Body of pancreas (tissue), 4 donors: ENCODE measurements at places on chromosomes 1 and 21.
A peak's percentile ranks its signal among the peaks of the same experiment; 100 is the strongest.

GRCh38 chr1:63721531-63722189 is 52.2 kb upstream of the ROR1 start:
- H3K4me1 ChIP-seq: peaks cover 21% of the 10 kb centered on the region
- H3K27ac ChIP-seq: no peak overlapping the region
- H3K36me3 ChIP-seq: no peaks in the 10 kb centered on the region

- no peaks in the 10 kb centered on the region for H3K4me1 ChIP-seq
- no peak overlapping the region for H3K27ac ChIP-seq
- H3K36me3 ChIP-seq: no peaks in the 10 kb centered on the region
- DNase-seq: no peak
- no peaks in the 10 kb centered on the region for H3K27me3 ChIP-seq
These were observed 221.2 kb downstream of the FMN2 start for GRCh38 chr1:240312872-240313271.

GRCh38 chr1:29896300-29896699 is 660.0 kb downstream of the PTPRU start:
- H3K4me3 ChIP-seq: no peak overlapping the region
- no peaks in the 10 kb centered on the region for H3K4me1 ChIP-seq
- H3K27ac ChIP-seq: no peak overlapping the region
- DNase-seq: no peak
- H3K36me3 ChIP-seq: no peaks in the 10 kb centered on the region

GRCh38 chr21:38679534-38679933 is 126.2 kb upstream of the ETS2 start:
- H3K27ac ChIP-seq: no peak overlapping the region
- no peaks in the 10 kb centered on the region for H3K4me1 ChIP-seq
- no peaks in the 10 kb centered on the region for H3K36me3 ChIP-seq
- no peak overlapping the region for H3K4me3 ChIP-seq

- H3K27me3 ChIP-seq: no peaks in the 10 kb centered on the region
- no peak overlapping the region for H3K27ac ChIP-seq
- DNase-seq: no peak
- H3K36me3 ChIP-seq: no peaks in the 10 kb centered on the region
- peaks cover 19% of the 10 kb centered on the region for H3K4me1 ChIP-seq
- H3K4me3 ChIP-seq: no peak overlapping the region
These were observed 27.7 kb downstream of the RAB7B start for GRCh38 chr1:205975387-205975998.

DNA sequence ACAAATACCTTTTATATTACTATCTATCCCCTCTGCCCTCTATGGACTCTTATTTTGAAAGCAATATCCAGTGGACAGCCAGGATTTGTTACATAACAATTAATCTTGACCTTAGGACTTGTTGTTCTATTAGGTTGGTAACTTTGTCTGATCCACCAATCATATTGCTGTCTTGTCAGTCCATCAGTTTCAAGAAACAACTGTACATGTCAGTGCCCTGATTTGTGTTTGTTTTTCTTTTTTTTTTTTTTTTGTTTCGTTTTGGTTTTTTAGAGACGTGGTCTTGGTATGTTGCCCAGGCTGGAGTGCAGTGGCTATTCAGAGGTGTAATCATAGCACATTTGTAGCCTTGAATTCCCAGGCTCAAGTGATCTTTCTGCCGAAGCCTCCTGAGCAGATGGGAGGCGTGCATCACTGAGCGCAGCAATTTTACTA is 1.5 kb upstream of the SCP2 start:
- H3K27ac ChIP-seq: peak overlapping the region; percentile 71
- H3K36me3 ChIP-seq: no peaks in the 10 kb centered on the region
- H3K4me1 ChIP-seq: peaks cover 51% of the 10 kb centered on the region
- H3K4me3 ChIP-seq: no peak overlapping the region
- H3K27me3 ChIP-seq: no peaks in the 10 kb centered on the region

GRCh38 chr1:217418269-217419193 is 212.4 kb downstream of the GPATCH2 start:
- no peaks in the 10 kb centered on the region for H3K36me3 ChIP-seq
- H3K4me1 ChIP-seq: no peaks in the 10 kb centered on the region
- H3K27me3 ChIP-seq: no peaks in the 10 kb centered on the region

GRCh38 chr1:154711416-154711815 is 103.4 kb upstream of the ADAR start:
- H3K4me3 ChIP-seq: no peak overlapping the region
- H3K27me3 ChIP-seq: no peaks in the 10 kb centered on the region
- no peak overlapping the region for H3K27ac ChIP-seq
- DNase-seq: no peak

DNA sequence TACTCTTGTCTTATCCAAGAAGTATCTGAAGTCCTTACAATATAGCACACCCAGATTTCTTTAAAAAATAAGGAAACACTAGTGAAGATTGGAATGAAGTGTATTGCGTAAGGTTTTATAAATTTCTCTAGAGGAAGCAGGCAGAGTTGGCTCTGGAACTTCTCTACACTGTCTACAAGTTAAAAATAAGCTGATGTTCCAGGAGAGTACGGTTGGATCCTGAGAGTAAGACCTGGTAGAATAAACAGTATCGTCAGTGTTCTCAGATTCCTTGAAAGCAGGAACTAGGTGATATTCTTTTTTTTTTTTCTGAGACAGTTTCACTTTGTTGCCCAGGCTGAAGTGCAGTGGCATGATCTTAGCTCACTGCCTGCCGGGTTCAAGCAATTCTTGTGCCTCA is 107.9 kb downstream of the USP25 start:
- H3K4me1 ChIP-seq: no peaks in the 10 kb centered on the region
- no peaks in the 10 kb centered on the region for H3K27me3 ChIP-seq
- H3K27ac ChIP-seq: no peak overlapping the region
- DNase-seq: no peak
- no peak overlapping the region for H3K4me3 ChIP-seq

- no peak for DNase-seq
- no peak overlapping the region for H3K27ac ChIP-seq
These were observed 36.5 kb downstream of the GIPC2 start for GRCh38 chr1:78081980-78082860.

DNA sequence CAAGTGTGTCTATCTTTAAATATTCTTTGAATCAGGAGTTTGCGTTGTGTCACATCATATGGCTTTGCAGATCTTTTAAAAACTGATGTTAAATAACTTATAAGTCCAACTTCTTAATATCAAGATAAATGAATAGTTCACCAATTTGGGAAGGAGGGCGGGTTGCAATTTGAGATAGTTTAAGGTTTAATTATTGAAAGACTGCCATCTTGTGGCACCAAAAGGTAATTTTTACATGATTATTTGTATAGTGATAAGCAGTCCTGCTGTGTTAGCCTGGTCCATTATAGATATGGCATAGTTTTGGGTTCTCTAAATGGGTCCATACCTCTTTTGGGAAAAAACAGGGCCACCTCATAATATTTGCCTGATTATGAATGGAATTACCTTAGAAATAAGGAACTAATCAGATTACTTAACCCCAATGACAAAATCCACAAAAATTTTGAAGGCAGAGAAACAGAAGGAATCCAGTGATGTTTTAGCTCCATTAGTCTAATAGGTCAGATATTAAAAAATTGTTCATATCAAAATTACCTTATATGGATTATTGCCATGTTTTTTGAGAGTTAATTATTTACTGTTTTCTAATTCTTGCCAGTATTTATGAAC is 64.3 kb downstream of the PRKAA2 start:
- H3K27ac ChIP-seq: no peak overlapping the region
- H3K4me1 ChIP-seq: no peaks in the 10 kb centered on the region
- no peaks in the 10 kb centered on the region for H3K36me3 ChIP-seq
- DNase-seq: no peak
- H3K4me3 ChIP-seq: no peak overlapping the region
- no peaks in the 10 kb centered on the region for H3K27me3 ChIP-seq

DNA sequence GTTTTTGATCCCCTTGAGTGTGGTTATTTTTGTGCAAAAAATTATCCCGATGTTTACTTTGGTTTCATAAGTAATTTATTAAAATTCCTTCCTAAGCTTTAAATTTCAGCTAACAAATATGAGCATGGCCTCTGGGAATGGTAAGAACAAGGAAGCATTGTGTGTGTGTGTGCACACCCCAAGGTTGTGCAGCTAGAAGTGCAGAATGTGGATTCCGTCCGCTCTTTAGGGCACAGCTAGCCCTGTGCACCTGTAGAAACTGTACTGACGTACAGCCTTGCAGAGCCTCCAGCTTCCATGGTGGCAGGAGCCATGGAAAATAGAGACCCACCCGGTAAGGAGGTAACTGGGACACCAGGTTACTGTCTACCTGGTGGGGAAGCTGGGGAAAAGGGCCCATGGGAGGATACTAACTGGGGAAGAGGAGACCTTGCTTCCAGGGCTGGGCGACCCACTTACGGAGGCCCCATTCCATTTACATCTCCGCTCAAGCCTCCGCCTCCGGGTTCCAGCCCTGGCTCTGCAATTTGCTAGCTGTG is 54.7 kb downstream of the B3GALT5 start:
- H3K27me3 ChIP-seq: no peaks in the 10 kb centered on the region
- H3K27ac ChIP-seq: peak overlapping the region; percentile 78
- no peaks in the 10 kb centered on the region for H3K36me3 ChIP-seq

DNA sequence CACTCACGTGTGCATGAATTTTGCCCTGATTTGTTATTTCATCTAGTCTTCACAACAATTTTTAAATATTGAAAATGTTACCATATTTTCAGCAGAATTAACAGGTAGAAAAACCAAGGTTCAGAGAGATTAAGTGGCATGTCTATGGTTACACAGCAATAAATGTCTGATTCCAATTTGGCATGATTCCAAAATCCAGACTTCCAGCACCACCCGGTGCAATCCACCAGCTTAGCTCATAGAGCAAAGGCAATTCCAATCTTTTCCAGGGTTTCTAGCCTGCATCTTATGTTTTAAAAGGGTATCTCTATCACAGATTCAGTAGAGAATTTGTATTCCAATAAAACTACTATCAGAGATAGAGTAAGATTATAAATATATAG is 161.8 kb downstream of the TPR start:
- H3K36me3 ChIP-seq: no peaks in the 10 kb centered on the region
- DNase-seq: no peak
- no peaks in the 10 kb centered on the region for H3K4me1 ChIP-seq
- no peaks in the 10 kb centered on the region for H3K27me3 ChIP-seq

DNA sequence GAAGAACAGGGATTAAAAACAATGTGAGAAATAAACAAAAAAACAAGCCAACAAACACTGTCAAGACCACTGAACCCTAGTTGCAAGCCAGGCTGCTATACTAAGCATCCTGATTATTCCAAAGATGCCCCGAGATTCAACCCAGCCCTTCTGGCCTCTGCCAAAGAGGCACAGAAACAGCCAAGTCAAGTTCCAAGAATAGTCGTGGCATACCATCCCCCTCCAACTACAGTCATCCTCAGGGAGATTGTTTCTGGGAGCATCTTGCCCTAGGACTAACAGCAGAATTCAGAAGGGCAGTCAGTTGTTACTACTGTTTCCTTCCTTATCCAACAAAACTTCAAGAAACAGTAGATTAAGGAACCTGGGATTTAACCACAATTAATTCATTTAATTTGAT is 52.3 kb downstream of the ABL2 start:
- no peak for DNase-seq
- H3K36me3 ChIP-seq: no peaks in the 10 kb centered on the region
- H3K27ac ChIP-seq: no peak overlapping the region

DNA sequence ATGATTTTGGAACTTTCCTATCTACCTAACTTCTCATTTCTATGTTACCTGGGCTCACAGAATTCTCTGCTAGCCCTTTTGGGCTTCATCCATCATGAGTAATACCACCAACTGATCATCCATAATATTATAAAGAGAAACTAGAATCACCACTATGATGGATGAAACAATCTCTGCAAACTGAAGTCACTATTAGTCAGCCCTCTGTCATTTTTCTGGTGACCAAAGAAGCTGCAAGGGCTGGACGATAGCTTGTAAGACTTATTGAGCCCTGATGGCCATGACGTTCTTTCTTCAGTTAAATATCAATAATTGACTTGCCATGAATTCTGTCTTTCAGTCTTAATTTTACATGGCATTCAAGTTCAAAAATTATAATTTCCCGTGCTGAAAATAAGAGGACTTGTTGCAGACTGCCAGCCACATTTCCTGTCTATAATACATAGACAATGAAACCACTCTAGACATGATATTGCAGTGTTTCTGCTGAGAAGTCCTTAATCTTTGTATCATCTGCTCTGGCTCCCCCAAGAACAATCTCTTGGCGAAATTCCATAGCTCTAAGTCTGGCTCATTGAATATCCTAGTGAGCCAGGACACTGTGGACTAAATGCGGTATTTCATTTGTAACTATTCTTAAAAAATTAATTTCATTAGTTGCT is 655.0 kb upstream of the CAMK1G start:
- H3K4me3 ChIP-seq: no peak overlapping the region
- H3K36me3 ChIP-seq: no peaks in the 10 kb centered on the region
- no peaks in the 10 kb centered on the region for H3K27me3 ChIP-seq
- no peak overlapping the region for H3K27ac ChIP-seq

- H3K36me3 ChIP-seq: no peaks in the 10 kb centered on the region
- H3K27ac ChIP-seq: no peak overlapping the region
- no peak for DNase-seq
- no peaks in the 10 kb centered on the region for H3K4me1 ChIP-seq
- no peaks in the 10 kb centered on the region for H3K27me3 ChIP-seq
These were observed 126.5 kb downstream of the CRYAA start for GRCh38 chr21:43295066-43295958.

- H3K36me3 ChIP-seq: peaks cover 2% of the 10 kb centered on the region
- no peak overlapping the region for H3K4me3 ChIP-seq
- no peaks in the 10 kb centered on the region for H3K4me1 ChIP-seq
These were observed 40.3 kb downstream of the NPHP4 start for GRCh38 chr1:5951846-5952410.

GRCh38 chr1:211370669-211371068 is 44.0 kb downstream of the TRAF5 start:
- H3K27ac ChIP-seq: no peak overlapping the region
- no peaks in the 10 kb centered on the region for H3K36me3 ChIP-seq
- no peak overlapping the region for H3K4me3 ChIP-seq
- no peaks in the 10 kb centered on the region for H3K4me1 ChIP-seq

DNA sequence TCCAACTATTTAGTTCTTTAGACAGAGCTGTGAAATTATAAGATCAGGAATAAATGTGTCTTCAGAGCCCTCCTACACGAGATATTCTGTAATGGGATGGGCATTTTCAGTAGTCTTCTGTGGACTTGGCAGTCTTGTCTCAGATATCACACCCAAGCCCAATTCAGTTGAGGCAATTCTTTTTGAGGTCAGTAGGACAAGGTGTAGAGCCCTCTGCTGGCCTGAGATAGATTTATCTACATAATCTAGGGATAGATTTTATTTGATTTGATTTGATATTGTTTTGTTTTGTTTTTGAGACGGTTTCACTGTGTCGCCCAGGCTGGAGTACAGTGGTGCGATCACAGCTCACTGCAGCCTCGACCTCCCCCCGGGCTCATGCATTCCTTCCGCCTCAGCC is 77.5 kb downstream of the FMN2 start:
- no peaks in the 10 kb centered on the region for H3K36me3 ChIP-seq
- no peak overlapping the region for H3K27ac ChIP-seq
- H3K4me1 ChIP-seq: no peaks in the 10 kb centered on the region
- DNase-seq: no peak
- no peak overlapping the region for H3K4me3 ChIP-seq

- no peaks in the 10 kb centered on the region for H3K27me3 ChIP-seq
- H3K27ac ChIP-seq: no peak overlapping the region
- H3K36me3 ChIP-seq: no peaks in the 10 kb centered on the region
These were observed 13.7 kb downstream of the TFF3 start for GRCh38 chr21:42301371-42302075.
